Tibial nerve (tissue), 4 donors: ENCODE measurements at places on chromosomes 6 and 20. TPM values are rescaled to one million over a fixed set of nuclear protein-coding genes. Genes with fewer than 3 reads are reported as not detected.

Gene GPX5
- not detected for total RNA-seq

Gene EYS
- 4.5 TPM for total RNA-seq

Gene MYT1
- total RNA-seq = not detected

Gene PLAGL1
- 29.7 TPM for total RNA-seq

GRCh38 chr6:6837541-6838080 lies 249.1 kb downstream of the LY86 start:
- no peak for DNase-seq

GRCh38 chr6:31070711-31071197 lies 41.6 kb downstream of the C6orf15 start:
- no peak for DNase-seq

DNA sequence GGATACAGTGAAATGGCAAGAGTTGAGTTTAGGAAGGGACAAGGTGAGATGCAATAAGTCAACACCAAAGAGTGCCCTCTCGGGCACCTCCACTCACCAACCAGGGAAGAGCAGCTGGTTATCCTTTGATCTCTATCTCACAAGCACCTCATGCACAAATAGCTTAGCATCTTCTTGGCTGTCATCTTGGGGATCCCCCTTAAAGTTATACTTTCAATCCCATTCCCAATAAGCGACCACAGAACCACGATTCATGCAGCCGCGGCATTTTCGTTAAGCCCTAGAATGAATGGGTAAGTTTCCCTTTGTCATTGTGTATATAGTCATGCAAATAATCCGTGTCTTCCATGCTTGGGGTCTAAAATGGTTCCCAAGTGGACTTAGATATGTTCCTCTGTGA lies 73.5 kb downstream of the ADTRP start:
- no peak for DNase-seq
